ENCODE measurements at places on chromosomes 5 and 9.

DNA sequence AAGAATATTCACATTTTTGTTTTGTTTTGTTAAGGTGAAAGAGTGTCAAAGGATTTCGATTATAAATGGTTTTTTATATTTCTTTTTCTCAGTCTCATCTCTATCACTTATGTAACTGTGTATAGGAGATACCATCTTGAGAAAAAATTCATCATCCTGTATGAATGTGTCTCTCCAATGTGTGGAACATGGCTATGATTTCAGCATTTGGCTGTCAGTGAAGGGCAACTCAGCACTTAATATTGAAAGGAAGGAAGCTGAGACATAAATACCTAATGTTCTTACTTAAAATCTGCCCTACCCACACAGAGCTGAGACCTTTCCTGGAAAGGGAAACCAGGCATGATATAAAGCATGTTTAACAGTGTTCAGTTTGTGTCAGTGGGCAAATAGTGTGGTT is 474.2 kb upstream of the RIOK2 start:
- H3K27me3 ChIP-seq: no peaks in the 10 kb centered on the region
- no peak overlapping the region for H3K4me3 ChIP-seq
- no peaks in the 10 kb centered on the region for H3K36me3 ChIP-seq
- no peak overlapping the region for H3K27ac ChIP-seq
- no peak for DNase-seq
- no peaks in the 10 kb centered on the region for H3K4me1 ChIP-seq

GRCh38 chr9:137317718-137318511 is 15.8 kb upstream of the NRARP start:
- no peaks in the 10 kb centered on the region for H3K36me3 ChIP-seq
- H3K4me1 ChIP-seq: peaks cover 38% of the 10 kb centered on the region
- no peak overlapping the region for H3K27ac ChIP-seq
- H3K27me3 ChIP-seq: no peaks in the 10 kb centered on the region
- no peak overlapping the region for H3K4me3 ChIP-seq

DNA sequence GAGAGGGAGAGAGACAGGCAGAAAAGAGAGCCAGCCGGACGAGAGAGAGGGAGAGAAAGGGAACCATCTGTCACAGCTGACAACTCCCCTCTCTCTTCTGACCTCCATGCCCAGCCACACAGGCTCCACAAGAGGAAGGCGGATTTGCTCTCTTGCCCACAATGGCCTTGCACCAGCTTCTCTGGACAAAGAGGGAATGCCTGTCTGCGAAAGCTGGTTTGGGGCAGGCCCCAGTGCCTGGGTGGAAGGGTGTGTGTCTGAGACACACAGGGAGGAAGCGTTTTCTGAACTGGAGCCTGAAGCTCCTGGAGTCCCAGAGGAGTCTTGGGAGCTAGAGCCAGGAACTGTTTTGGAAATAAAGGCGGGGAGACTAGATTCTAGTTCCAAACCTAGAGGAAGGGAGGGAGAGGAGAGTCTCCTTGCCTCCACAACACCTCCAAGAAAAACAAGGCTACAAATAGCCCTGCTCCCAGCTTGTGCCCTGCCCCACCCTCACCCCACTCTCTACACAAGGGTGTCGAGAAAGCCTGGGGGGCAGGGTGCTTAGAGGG is 12.5 kb downstream of the C1QTNF2 start:
- H3K4me3 ChIP-seq: no peak overlapping the region
- no peaks in the 10 kb centered on the region for H3K27me3 ChIP-seq
- no peaks in the 10 kb centered on the region for H3K36me3 ChIP-seq
- DNase-seq: no peak
- no peak overlapping the region for H3K27ac ChIP-seq

GRCh38 chr9:101991926-101992325 is 253.5 kb upstream of the GRIN3A start:
- no peak overlapping the region for H3K4me3 ChIP-seq
- no peak for DNase-seq
- H3K27me3 ChIP-seq: no peaks in the 10 kb centered on the region
- H3K36me3 ChIP-seq: no peaks in the 10 kb centered on the region

DNA sequence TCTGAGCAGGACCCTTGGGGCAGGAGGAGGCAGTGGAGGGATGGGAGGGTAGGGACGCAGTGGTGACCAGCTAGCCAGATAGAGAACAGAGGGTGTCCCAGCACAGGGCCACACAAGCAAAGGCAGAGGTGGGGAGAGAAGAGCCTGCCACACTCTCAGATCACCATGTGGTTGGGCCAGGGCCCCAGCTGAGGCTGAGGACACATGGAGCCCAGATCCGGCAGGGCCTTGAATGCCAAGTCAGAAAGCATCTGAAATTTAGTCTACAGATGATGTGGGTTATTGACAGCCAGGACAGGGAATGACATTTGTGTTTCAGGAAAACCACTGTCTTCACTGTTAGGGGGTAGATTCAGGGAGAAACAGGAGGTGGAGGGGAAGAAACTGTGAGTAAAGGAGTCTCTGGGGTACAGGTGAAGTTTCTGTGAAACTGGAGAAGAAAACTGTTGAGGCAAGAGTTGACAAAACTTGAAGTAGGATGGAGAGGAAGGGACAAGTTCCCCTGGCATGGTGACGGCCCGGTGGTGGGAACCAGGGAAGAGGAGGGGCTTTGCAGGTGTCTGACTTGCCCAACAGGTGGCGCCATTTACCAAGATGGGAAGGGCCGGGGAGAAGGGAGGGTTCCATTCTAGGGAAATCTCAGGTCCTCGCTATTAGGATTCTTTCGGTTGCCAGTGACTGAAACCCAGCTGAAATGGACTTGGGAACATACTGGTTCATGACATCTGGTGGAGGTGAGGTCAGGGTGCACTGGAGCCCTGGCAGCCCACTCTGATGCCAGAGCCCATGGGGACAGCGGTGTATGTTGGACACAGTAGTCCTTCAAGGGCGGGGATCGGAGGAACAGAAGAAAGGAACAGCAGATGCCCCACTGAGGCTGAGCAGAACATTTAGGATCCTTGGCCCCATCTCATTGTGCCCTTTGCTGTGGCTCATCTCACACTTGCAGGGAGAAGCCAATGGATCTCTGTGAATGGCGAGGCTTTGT is 100.1 kb downstream of the KCNIP1 start:
- no peaks in the 10 kb centered on the region for H3K36me3 ChIP-seq
- peaks cover 4% of the 10 kb centered on the region for H3K27me3 ChIP-seq
- H3K4me3 ChIP-seq: no peak overlapping the region
- H3K27ac ChIP-seq: no peak overlapping the region
- peak; percentile 90 for DNase-seq

GRCh38 chr5:158380661-158381060 is 521.7 kb upstream of the CLINT1 start:
- H3K36me3 ChIP-seq: no peaks in the 10 kb centered on the region
- no peak overlapping the region for H3K4me3 ChIP-seq
- H3K27me3 ChIP-seq: no peaks in the 10 kb centered on the region
- H3K27ac ChIP-seq: no peak overlapping the region
- H3K4me1 ChIP-seq: peaks cover 20% of the 10 kb centered on the region
